CD4-positive, CD25-positive, alpha-beta regulatory T cell (primary cell): ENCODE measurements at places on chromosomes 6 and 20.

- DNase-seq: no peak
Measured at GRCh38 chr6:168741942-168742782, 301.2 kb downstream of the SMOC2 start.

GRCh38 chr6:23547851-23548250, 578.2 kb upstream of the NRSN1 start:
- DNase-seq: no peak

DNA sequence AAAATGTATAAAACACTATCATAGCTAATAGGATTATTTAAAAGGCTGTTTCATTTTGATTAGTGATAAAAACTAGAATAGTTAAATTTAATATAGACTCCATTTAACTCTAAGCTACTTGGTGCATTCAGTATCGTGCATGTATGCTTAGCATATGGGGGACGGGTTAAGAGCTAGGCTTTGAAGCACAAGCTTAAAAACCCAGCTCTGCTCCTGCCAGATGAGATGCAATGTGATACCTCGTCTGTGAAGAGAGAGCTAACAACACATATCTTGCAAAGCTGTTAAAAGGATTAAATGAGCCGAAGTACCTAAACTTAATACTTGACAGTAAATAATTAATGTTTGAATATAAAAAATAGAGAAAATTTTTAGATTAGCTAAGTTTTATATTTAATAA, 42.2 kb downstream of the DTNBP1 start:
- no peak for DNase-seq

- DNase-seq: peak; percentile 94
Measured at GRCh38 chr20:37693635-37694626, at the start of gene CTNNBL1. CTNNBL1 (plus strand) TSS chr20:37694030; CDS start chr20:37694123, 93 bp downstream.

- no peak for DNase-seq
Measured at GRCh38 chr20:51169813-51170212, 146.9 kb upstream of the KCNG1 start.

DNA sequence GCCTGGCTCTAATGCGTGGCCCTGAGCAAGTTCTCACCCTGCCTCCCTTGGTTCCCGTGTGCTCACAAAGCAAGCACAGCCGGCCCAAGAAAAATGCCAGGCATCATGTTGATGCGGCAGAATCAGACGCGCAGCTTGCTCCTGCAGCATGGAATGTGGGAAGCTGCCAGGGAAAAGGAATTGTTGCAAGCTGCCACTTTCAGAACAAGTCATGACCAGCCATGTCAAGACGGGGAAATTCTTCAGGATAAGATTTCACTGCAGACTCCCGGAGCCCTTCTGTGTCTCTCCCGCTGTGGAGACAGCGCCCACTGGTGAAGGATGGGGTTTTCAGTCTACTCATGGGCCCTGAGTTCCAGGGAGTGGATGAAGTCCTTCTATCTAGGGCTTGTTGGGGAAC, 4.6 kb downstream of the DACT2 start:
- no peak for DNase-seq

DNA sequence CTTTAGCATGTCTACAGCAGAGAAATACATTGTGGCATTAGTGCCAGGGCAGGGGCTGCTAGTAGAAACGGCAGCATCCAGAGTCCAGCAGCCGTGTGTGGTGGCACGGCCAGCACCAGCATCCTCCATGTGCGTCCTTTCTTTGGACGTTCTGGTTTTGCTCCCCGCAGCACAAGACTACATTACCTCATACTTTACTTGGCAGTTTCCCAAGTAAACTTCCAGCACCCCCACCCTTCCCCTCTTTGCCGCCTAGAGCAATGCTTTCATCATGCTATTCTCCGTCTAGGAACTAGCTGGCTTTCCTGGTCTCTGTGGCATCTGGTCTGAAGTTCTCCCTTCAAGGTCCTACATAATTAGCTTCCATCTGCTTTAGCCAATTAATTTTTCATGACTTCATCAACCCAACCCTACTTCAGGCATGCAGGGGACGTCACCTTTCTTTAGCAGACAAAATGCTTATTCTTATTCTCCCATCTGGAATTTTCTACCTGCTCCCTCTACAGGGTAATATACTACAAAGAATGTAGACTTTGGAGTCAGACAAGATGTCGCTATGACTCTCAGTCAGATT, 67.6 kb downstream of the BLOC1S5 start:
- no peak for DNase-seq

- DNase-seq: no peak
Measured at GRCh38 chr6:142633317-142633716, 311.7 kb downstream of the HIVEP2 start.

GRCh38 chr20:19688031-19688806, 69.8 kb upstream of the RIN2 start:
- DNase-seq: no peak

DNA sequence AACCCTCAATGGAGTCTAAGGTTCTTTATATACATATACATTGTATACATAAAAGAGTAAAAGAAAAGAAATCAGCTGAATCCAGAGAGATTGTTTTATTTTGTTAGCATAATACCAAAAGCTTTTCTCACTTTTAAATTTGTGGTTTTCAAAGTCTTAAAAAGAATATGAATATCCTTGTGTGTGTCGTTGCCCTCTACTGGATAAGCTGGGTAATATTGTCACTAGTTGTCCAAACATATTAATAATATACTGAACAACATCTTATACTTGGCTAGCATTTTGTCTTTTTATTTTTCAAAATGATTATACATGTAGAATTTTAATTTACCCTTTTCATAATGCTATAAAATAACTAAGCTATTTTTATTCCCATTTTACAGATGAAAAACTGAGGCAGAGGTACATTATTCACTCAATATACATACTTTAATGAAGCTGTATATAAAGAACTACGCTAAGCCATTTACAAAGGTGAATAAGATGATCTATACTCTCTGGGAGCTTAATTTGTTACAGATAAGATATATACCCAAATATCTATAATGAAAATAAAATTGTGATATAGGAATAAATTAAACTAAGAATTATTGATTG, 531.7 kb downstream of the TFAP2B start:
- DNase-seq: peak; percentile 3

- DNase-seq: no peak
Measured at GRCh38 chr6:39266375-39266774, 37.1 kb upstream of the KCNK5 start.

GRCh38 chr6:77463308-77463860, at the start of gene HTR1B:
HTR1B (minus strand) TSS chr6:77463491; CDS start chr6:77463403, 88 bp downstream.
- no peak for DNase-seq

DNA sequence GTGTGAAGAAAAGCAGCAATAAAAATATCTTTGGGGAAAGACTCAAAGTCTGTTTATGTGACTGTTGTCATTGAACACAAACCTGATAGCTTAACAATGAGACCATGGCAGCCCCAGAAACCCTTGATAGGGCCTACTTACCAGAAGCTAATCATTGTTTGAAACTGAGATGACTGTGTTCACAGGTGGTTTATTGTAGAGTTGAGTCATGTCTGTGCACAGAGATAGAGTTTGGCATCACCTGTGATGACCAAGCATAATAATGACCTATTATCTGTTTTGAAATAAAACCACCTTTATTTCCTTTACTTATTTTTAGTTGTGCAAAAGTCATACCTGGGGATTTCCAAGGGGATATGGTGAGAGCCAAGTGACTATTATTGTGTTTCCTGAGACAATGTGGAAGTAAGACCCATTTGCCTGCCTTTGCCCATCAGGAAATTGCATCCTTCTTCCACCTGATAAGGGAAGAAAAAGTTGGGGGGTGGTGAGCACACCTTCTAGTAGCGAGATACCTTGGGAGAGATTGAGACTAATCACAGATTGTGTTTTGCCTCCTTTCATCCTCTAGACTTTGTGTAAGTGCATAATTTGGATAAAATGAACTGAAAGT, 456.9 kb upstream of the JAG1 start:
- DNase-seq: no peak

DNA sequence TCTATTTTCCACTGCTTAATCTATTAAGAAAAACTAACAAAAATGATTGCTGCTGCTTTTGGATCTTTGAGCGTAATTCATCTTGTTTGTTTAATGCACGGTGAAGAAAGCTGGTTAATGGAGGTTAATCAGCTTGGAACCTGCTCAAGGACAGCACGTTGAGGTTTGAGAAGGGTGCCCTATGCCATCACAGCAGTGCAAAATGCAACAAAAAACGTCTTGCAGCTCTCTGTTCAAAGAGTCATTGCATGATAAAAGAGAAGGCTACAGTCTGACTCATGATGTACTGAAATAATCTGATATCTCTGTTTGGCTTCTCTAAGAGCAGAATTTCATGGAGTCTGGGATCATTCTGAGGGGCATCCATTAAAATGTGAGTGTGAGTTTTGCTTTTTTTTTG, 80.6 kb upstream of the PREP start:
- DNase-seq: no peak

GRCh38 chr20:63344616-63345327, 16.4 kb downstream of the CHRNA4 start:
- DNase-seq: no peak
